H7 (cell line): ENCODE measurements at places on chromosomes 3 and 15.

- no peak for DNase-seq
These were observed 7.7 kb downstream of the CLDN11 start for GRCh38 chr3:170426240-170426797.

DNA sequence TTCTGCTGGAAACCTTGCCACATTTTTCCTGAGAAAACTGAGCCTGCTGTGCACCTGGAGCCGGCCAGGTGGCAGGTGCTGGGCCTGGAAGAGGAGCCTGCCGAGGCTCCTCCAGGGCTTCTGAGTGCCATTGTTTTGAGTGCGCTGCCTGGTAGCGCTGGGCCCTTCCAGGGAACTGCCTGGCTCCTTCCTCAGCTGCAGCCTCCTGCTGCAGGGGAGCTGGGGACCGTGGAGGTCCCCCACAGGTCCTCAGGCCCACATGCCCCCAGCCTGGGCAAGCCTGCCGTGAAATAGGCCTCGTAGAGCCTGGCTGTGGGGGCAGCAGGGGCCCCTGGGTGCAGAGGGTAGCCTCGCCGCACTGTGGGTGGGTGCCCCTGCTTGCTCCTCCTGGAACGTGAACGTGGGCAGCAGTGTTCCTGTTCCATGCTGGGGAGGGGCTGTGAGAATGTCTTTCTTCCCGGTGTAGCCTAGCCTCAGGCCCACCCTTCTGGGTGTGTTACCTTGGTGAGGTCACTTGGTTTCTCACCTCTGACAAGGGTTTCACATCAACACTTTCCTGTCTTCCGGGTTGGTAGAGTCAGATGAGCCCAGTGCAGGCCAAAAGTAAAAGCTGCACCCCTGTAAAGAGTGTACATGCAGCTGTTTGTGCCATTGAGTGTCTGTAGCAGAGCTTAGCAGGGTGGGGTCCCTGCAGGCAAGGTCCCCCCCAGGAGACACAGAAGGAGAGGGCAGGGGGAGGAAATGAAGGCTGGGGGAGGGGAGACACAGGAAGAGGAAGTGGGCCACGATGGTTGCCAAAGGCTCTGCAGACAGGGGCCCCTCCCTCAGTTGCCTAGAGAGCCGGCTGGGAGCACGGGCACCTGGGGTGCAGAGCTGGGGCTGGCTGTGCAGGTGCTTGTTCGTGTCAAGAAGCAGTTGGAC lies 34.5 kb downstream of the KLF13 start:
- peak; percentile 83 for DNase-seq

GRCh38 chr3:10292505-10293419 lies at the start of gene GHRL:
Gene GHRL, minus strand, starts transcription at chr3:10292947. Its CDS starts 2,767 bp downstream, at chr3:10290180.
- DNase-seq, result no peak

GRCh38 chr3:146653978-146654377 lies 48.8 kb upstream of the PLSCR5 start:
- no peak for DNase-seq

DNA sequence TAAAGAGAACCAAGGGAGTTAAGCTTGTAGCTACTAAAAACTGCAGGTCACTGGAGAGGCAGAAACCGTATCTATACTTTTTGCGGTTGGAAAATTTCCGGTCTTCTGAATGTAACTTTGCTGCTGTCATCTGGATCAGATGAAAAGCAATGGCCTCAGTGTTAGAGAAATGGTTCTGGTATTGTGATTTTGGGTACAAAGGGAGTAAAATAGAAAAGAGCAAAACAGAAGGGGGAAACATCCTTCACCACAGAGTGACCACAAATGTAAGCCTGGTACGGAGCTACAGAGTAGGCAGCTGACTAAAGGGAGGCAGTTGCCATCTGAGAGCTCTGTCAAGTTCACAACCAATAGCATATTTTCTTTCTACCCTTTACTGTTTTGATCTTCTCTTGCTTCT lies 5.6 kb downstream of the CD96 start:
- no peak for DNase-seq

DNA sequence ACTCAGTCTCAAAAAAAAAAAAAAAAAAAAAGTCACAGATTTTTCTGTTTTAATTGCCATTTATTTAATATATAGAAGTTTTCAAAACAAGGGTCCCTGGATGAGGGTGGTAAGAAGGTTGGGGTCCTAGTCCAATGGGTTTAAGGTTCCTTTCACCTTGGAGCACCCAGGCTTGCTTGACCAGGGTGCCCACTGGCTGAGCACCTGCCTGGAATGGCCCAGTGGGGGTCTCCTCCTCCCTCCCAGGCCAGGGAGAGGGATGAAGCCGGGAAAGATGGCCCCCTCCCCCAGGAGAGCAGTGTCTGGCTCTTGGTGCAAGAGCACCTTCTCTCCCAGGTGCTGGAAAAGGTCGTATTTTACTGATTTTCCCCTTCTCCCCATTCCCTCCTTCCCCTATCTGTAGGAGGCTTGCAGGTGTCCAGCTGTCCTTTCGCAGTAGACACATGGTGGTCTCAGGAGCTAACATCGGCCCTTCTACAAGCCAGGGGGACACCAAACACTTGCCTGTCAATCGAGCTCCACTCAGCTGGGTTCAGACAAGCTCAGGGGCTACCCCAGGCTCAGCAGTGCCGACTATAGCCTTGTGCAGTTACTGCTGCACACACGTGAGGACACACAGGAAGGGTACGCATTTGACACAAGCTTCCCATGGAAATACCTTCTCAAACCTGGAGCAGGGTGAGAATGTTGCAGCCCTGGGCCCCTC lies 112.3 kb upstream of the KLF13 start:
- DNase-seq, result no peak

- no peak for DNase-seq
These were observed 180.4 kb upstream of the CTNNB1 start for GRCh38 chr3:41018855-41019254.

DNA sequence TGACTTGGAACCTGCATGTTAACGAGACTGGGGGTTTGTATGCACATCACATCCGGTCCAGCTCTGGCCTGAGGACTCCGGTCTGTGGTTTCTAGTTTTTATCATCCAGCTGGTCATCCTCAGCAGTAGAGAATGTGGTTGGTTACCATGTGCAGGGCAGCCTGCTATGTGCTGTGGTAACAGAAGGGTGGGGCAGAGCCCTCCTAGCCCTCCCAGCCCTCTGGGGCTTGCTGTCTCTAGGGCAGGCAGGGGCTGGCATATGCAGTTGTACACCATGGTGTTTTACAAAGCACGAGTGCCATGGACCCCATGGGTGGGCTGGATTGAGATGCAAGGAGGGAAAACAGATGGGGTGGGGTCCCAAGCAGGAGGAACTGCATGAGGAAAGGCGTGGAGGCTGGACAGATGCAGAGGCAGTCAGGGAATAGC lies 70.2 kb downstream of the APBA2 start:
- DNase-seq, result no peak

DNA sequence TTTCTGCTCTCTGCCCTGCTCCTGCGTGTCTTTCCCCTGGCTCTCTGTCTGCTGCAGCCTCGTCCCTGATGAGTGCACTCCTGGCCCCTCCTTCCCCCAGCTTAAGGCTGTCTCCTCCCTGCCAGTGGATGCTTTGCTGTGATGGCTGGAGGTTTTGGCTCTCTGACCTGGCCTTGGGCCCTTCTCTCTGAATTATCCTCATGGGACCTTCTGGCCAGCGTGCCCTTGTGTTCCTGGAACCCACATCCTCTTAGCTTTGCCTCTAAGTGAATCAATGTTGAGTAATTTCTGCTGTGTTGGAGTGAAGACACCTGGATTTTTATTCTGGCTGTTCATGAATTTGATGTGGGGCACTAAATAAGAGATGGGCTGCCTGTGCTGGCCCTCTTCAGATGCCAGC lies 9.8 kb upstream of the TNFAIP8L3 start:
- DNase-seq, result no peak

- no peak for DNase-seq
These were observed 298.0 kb upstream of the PROK2 start for GRCh38 chr3:72082776-72083462.

DNA sequence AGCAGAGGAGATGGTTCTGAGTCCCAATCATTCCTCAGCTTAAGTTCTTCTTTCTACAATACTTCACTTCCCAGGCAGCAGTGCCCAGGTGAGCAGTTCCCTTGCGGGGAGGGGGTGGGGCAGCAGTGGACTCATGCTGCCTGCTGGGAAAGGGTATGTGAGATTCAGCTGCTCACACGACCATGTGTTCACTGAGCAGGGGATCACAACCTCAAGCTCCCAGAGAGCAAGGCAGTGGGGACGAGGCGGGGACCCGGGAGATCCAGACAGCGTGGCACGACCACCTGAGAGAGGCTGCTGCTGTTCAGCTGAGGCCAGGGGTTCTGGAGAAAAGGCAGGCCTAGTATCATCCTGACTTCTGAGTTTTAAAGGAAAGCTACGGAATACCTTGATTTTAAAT lies 166.6 kb downstream of the XXYLT1 start:
- peak; percentile 71 for DNase-seq

GRCh38 chr15:68183616-68184315 lies 21.4 kb downstream of the CALML4 start:
- no peak for DNase-seq

- DNase-seq, result no peak
These were observed 64.0 kb downstream of the KAT2B start for GRCh38 chr3:20104167-20104661.

GRCh38 chr3:180755556-180755955 lies 76.3 kb upstream of the CCDC39 start:
- peak; percentile 52 for DNase-seq

GRCh38 chr15:78906316-78906620 lies 33.6 kb downstream of the MORF4L1 start:
- no peak for DNase-seq

- DNase-seq, result no peak
These were observed 27.9 kb upstream of the TGFBR2 start for GRCh38 chr3:30578479-30578878.

DNA sequence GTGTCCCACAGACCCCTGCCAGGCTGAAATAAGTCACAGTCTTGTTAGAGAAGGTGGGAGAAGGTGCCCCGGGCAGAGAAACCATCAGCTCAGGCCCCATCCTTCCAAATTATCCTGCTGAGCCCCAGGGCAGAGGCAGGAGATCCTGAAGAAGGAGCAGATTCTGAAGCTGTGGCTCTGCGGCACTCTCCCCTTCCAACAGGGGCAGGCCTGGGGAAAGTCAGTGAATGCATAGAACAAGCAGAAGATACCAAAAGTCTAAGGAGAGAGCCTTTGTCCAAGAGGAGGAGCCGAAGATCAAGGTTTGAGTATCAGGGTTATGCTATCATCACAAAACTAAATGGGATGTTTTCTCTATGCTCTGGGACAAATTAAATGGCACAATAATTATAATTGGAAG lies 249.3 kb downstream of the XXYLT1 start:
- DNase-seq, result no peak

DNA sequence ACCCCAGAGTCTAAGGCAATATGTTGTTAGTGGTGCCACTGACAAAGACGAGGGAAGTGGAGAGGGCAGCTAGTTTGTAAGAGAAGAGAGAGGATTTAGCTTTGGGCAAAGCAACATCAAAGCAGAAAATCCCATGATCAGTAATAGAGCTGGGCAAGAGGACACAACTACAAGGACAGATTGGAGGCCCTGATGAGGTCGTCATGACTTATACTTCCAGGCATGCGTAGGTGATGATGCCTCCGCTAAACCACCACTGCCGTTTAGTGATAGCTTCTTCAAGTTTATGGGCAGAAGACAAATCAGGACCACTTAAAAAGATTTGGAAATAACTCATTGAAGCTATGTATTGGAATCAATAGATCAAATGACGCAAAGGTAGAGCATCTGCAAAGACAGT lies 2.6 kb downstream of the HRG start:
- no peak for DNase-seq

DNA sequence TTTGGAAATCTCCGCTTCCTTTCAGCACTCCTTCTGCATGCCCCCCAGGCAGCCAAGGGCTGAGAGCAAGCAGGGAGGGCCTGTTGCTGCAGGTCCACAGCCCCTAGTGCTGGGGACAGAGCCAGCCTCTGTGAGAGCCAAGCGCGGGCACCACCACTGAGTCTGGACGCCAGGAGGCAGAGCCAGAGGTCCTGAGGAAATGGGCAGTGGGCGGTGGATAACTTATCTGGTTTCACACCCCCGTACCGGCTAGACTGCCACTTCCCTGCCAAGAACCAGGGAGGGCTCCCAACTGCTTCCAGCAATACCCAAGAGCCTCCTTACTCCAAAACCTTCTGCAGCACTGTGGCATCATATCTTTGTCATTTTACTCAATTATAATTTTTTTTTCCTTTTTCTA lies 141.6 kb upstream of the IGF1R start:
- no peak for DNase-seq

DNA sequence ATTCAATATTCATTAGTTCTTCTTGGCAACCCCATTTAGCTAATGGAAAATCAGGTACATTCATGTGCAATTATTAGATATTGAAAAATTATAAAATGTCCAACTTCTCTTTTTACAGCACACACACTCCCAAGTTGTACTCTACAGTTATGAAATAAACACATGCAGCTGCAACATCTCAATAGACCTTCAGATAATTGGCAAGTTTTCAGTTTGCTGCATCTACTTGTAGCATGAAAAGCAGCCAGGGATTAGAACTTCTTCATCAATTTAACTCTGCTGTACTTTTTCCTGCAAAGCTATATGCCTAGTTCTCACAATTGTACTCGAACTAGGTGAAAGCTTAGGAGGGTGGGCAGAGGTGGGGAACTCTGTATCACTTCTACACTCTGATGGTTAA lies 46.6 kb upstream of the FHIT start:
- no peak for DNase-seq

GRCh38 chr3:191499307-191500080 lies 38.5 kb downstream of the PYDC2 start:
- peak; percentile 42 for DNase-seq

DNA sequence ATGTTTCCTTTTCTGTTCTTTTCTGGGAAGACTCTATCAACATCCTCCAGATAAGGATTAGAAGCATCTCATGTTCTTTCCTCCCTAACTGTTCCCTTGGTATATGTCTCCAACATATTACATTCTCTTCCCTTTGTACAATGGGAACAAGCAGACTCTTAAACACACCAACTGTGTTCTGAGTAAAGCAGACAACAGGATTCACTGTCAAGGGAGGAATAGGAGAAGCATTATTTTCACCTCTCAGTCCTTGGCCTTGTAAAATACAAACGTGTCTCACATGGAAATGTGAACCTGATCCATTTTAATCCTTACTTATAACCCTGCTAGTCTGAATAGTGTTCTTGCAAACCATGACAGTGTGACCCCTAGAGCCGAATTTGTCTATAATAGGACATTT lies 19.6 kb downstream of the GYG1 start:
- no peak for DNase-seq

DNA sequence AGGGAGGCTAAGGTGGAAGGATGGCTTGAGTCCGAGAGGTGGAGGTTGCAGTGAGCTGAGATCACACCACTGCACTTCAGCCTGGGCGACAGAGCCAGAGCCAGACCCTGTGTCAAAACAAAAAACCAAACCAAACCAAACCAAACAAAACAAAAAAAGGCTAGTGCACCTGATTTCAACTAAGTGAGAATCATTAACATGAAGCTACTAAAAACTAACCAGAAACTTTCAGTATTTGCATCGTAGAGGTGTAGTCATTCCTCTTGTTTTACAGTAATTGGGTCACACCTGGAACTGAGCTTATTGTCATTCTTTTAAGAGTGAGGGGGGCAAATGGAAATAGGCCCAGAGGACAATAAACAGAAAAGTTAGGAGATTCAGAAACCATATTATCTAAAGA lies 58.5 kb downstream of the ST6GAL1 start:
- DNase-seq, result no peak

GRCh38 chr3:54962200-54962599 lies 34.3 kb upstream of the LRTM1 start:
- DNase-seq, result no peak

GRCh38 chr3:63128380-63128779 lies 149.7 kb upstream of the SYNPR start:
- no peak for DNase-seq
